Gastroesophageal sphincter (tissue), 4 donors: ENCODE measurements at places on chromosomes 13 and 19. TPM values are rescaled to one million over a fixed set of nuclear protein-coding genes. Genes with fewer than 3 reads are reported as not detected.

The ZNF208 gene
- total RNA-seq = 23.2 TPM

The ADM5 gene
- total RNA-seq = 4.1 TPM

The KCNC3 gene
- 0.58 TPM for total RNA-seq

The BCAM gene
- total RNA-seq = 41.7 TPM

The ZFR2 gene
- total RNA-seq = not detected

The GPR18 gene
- total RNA-seq = not detected

The ZNF254 gene
- total RNA-seq = 12.3 TPM

- ATAC-seq = peak; percentile 88
Observed at GRCh38 chr19:18846862-18847548, 15.2 kb downstream of the UPF1 start.

DNA sequence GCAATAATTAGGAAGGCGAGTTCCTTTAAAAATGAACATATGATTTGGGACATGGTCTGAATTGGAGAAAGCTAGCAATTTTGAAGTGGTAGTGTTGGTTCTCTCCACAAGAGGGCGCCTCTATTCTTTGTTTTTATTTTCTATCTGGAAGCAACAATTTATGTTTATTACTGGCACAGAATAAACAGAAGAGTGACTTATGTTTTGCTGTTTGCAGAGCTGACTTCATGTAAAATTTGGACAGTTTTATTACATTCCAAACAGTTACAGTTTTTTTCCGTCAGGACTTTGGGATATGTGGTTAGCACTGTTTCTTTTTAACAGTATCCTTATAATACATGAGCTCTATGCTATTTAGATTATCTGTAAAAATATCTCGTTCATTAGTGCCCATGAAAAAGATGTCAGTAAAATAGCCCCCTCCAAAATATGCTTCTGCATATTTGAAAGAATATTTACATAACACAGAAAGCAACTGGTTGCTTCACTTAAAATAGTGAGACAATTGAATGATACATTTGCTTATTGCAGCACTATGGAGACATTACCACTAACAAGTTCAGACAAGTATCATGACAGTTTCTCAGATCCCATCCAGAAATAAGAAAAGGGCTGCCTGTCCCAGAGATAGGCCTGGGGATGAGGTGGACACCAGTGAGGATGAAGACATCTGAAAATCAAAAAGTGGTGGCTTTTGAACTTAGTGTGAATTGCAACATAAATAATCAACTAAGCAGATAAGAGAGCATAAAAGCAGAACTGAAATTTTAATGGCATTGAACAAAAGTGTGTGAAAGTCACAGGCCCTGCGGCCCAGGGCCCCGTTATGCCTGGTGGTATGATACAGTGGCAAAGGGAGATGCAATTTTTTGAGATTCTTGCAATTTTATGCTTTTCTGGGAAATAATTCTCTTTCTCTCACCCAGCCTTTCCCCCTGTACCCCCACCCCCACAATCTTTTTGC is 32.3 kb upstream of the FGF9 start:
- ATAC-seq = no peak

DNA sequence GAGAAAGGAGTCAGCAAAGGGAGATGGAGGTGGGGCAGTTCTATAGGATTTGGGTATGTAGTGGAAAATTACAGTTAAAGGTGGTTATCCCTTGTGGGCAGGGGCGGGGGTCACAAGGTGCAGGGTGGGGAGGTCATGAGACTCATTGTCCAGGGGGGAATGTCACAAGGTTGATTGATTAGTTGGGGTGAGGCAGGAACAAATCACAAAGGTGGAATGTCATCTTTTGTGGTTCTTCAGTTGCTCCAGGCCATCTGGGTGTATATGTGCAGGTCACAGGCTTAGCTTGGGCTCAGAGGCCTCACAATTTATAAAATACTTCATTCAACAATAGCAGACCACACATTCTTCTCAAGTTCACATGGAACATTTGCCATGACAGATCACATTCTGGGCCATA is 109.6 kb downstream of the ATP11A start:
- ATAC-seq = no peak

DNA sequence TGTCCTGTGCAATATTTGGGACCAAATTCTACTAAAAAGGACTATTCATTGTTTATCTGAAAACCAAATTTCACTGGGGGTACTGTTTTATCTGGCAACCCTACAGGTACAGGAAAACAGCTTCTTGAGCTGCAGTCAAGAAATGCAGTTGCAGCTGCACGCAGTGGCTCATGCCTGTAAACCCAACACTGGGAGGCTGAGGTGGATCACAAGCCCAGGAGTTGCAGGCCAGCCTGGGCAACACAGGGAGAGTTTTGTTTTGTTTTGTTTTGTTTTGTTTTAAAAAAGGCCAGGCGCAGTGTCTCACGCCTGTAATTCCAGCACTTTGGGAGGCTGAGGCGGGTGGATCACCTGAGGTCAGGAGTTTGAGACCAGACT is 11.6 kb upstream of the ZSCAN1 start:
- no peak for ATAC-seq

GRCh38 chr13:106597749-106598395 is 29.9 kb upstream of the ARGLU1 start:
- no peak for ATAC-seq

GRCh38 chr13:37342205-37342604 is 236.7 kb upstream of the CSNK1A1L start:
- no peak for ATAC-seq

GRCh38 chr13:59247171-59247570 is 916.6 kb downstream of the DIAPH3 start:
- no peak for ATAC-seq

DNA sequence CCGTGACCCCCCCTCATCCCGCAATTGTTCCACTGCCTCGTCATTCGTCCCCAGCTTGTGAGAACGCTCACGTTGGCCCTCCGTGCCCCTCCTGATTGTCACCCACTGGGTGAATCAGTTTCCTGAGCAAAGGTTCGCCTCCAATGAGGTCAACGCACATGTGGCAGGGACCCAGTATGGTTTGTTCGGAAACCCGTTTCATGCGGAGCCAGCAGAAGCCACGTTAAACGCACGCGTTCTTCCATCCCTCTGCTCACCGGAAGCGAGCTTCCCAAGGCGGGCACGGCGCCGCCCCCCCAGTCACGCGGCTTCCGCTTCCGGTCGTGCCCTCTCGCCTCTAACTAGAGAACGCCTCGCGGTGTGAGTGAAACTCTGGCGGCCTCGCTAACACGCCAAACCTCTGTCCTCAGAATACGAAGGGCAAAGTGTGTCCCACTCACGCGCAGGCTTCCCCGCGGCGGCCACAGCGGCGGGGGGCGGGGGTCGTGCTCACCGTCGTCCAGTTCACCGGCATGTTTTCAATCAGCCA is 18.0 kb upstream of the CFAP97D2 start:
- ATAC-seq = no peak

DNA sequence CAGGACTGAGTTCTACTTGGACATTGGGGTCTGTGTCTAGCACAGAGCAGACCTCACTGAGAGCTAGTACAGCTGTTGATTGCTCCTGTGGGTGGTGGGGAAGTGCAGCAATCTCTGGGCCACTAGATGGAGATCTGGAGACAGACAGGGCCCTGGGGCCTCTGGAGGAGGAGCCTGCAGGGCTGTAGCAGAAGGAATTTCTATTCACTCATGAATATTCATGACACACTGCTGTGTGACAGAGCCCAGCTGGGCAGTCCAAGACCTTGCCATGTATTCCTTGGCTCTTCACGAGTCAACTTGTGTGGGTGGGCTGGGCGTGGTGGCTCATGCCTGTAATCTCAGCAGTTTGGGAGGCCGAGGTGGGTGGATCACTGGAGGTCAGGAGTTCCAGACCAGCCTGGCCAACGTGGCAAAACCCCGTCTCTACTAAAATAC is 37.5 kb downstream of the SUGP2 start:
- peak; percentile 89 for ATAC-seq

DNA sequence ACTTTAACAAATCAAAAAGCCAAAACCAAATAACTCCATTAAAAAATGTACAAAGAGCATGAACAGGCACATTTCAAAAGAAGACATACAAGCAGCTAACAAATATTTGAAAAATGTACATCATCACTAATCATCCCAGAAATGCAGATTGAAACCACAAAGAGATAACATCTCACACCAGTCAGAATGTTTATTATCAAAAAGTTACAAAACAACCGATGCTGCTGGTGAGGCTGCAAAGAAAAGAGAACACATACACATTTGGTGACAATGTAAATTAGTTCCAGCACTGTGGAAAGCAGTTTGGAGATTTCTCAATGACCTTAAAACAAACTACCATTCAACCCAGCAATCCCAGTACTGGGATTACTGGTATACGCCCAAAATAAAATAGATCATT is 756.0 kb upstream of the PCDH20 start:
- no peak for ATAC-seq

DNA sequence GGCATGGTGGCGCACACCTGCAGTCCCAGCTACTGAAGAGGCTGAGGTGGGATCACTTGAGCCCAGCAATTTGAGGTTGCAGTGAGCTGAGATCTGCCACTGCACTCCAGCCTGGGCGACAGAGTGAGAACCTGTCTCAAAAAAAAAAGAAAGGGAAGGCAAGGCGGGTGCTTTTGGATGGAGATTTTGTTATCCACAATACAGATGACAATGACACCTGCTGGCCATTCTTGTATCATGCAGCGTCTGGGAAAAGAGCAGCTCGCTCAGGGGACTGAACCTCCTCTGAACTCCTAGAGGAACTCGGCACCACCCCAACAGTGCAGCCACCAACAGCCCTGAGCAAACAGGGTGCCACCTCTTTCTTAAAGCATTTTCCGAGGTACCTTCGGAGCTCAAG is 22.8 kb downstream of the HAUS8 start:
- no peak for ATAC-seq

DNA sequence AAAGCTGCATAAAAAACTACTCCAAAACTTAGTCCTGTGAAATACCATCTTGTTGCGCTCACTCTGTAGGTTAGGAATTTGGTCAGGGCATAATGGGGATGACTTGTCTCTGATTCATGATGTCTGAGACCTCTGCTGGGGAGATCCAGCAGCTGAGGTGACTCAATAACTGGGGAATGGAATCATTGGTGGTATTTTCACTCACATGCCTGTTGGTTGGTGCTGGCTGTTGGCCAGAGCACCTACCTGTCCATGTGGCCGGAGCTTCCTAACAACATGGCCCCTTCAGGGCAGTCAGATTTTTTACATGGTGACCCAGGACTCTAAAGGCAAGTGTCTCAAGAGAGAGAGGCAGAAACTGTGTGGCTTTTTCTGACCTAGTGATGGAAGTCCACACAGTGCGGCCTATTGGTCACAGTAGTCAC is 7.4 kb upstream of the ESD start:
- ATAC-seq = no peak

- no peak for ATAC-seq
Observed at GRCh38 chr13:68359105-68359504, 1129.0 kb upstream of the PCDH9 start.

DNA sequence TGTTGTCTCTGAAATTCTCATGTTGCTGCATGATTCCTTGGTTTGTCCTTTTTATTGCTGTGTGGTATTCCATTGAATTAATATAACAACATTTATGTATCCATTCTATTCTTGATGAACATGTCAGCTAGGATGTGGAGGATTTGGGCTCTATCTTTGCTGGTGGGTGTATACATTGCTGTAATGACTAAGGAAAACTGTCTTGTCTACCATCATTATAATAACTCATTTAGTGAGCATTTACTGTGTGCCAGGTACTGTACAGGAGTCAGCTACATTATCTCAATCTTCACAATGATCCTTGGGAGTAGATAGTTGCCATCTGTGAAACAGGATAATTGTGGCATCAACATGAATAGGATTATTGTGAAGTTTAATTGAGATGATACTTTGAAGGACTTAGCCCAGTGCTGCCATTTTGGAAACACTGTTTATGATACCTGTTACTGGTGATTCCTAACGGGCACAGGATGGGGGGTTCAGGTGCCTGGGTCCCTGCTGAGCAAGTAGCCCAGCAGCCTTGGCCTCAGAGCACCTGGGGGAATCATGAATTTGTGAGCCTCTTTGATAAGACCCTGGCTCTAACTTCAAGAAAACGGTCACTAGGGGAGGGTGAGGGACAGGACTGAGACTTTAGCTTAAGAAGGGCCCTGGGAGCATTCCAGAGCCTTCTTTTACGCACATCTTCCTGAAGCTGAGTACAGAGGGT is 1.8 kb upstream of the CCNE1 start:
- no peak for ATAC-seq

DNA sequence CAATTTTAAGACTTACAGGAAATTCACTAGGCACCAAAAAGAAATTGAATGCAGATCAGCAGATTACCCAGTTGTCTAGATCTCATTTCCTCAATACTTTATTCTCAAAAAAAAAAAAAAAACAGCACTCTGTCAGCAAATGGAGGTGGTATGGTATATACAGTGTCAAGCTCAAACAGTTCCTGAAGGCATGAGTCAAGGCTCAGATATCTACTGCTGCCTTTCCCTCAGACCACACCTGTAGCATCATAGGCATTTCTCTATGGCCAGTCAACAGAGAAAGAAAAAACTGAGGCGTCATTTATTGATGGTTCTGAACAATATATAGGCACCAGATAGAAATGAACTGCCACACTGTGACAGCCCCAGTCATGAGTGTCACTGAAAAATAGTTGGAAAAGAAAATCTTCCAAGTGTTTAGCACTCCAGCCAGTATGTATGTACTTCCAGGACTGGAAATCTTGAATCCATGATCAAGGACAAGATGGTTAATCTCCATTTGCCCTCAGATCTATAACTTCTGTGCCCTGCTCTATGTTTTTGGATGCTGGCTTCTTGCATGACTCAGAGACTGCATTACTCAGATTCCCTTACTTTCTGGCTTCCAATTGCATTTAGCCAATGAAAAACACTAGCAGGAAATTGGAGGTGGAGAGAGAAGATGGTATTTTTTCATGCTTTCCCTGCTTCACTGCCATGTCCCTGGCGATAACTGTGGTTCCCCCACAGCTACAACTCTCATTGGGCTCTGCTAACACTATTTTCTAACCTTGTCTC is 8.4 kb upstream of the COG3 start:
- ATAC-seq = no peak

GRCh38 chr13:49319951-49320350 is 72.2 kb downstream of the CDADC1 start:
- peak; percentile 28 for ATAC-seq

GRCh38 chr13:32205431-32206096 is 109.6 kb downstream of the ZAR1L start:
- no peak for ATAC-seq

DNA sequence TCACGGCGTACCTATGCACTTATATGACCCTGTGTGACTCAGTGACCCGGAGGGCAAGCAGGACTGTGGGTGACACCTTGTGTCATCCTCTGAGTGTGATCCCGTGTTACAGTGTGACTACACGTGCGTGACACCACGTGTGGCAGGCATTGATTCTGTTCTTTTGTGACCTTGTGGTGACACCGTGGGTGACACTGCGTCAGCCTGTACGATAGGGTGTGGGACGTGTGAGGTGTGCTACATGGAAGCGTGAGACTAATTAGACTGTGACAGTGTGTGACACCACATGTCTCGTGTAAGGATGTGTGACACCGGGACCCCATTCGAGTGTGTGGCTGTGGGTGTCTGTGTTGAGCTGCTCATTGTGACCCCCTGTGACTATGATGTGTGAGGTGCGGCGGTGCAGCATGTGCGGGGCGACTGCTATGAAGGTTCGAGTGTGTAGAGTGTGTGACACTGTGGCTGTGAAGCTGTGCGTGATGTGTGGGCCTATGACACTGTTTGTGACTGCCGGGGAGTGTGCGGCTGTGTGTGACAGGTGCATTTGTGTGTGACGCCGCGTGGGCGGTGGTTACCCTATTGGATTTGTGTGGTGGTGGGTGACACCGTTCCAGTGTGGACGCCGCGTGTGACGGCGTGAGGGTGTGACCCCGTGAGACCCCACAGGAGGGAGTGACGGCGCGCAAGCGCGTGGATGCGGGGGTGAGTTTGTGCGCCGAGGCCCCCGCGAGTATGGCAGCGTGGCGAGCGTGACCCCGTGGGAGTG is 399 bp upstream of the SPTBN4 start:
- ATAC-seq = no peak

GRCh38 chr13:110233181-110233950 is 73.6 kb downstream of the COL4A1 start:
- ATAC-seq = peak; percentile 72
